ENCODE measurements at places on chromosomes 16 and 17. TPM values are rescaled to one million over a fixed set of nuclear protein-coding genes. Genes with fewer than 3 reads are reported as not detected.

- H3K27ac ChIP-seq: peak within 1 kb of the TSS; percentile 61
- no peaks in the 10 kb centered on the region for H3K36me3 ChIP-seq
- DNase-seq: peak; percentile 92
- H3K4me3 ChIP-seq: peak within 1 kb of the TSS; percentile 76
- H3K4me1 ChIP-seq: peaks cover 2% of the 10 kb centered on the region
These were observed at the start of gene DBF4B for GRCh38 chr17:44708401-44709263. TSS of gene DBF4B (plus strand) at chr17:44708665. CDS start at chr17:44708821, 156 bp downstream.

DNA sequence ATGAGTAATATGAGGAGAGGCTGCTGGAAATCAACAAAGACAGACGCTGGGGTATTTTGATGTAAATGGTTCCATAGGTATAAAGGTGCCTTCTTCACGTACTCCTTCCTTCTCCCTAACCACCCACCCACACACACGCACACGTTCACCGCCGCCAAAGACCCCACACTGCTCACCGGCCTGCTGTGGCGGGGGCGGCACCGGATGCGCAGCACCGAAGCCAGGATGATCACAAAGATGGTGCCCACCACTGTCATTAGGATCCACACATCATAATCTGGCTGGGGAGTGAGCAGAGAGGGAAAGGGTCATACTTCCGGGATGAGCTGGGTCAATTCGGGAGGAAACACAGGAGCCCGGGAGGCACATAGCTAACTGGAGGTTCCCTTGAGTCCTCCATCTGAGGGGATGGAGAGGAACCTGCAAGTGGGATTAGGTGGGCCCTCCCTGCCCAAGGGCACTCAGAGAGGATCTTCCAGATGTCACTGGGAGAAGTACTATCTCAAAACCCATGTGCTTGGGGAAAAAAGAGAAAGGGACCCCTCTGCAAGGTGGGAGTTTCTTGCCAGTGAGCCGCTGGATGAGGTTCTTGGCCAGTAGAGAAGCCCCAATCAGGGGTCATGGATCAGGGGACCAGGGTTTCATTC is 10.5 kb upstream of the SUPT4H1 start:
- H3K36me3 ChIP-seq: no peaks in the 10 kb centered on the region
- no peak overlapping the region for H3K4me3 ChIP-seq
- H3K27me3 ChIP-seq: peaks cover 25% of the 10 kb centered on the region
- H3K27ac ChIP-seq: no peak overlapping the region
- no peak for DNase-seq
- H3K4me1 ChIP-seq: no peaks in the 10 kb centered on the region

GRCh38 chr16:9429646-9430330 is 338.3 kb downstream of the HAPSTR1 start:
- no peaks in the 10 kb centered on the region for H3K27me3 ChIP-seq
- no peak overlapping the region for H3K4me3 ChIP-seq
- H3K27ac ChIP-seq: no peak overlapping the region

- no peaks in the 10 kb centered on the region for H3K36me3 ChIP-seq
- H3K27ac ChIP-seq: no peak overlapping the region
- no peak overlapping the region for H3K4me3 ChIP-seq
- no peak for DNase-seq
- H3K27me3 ChIP-seq: no peaks in the 10 kb centered on the region
- H3K4me1 ChIP-seq: peaks cover 5% of the 10 kb centered on the region
These were observed 3.0 kb downstream of the NTAN1 start for GRCh38 chr16:15052747-15053476.

The ABCC11 gene
- total RNA-seq: under 0.01 TPM
